ENCODE measurements at places on chromosomes 16 and 17.
A peak's percentile ranks its signal among the peaks of the same experiment; 100 is the strongest.

GRCh38 chr17:28750178-28751047, 6.6 kb downstream of the TRAF4 start:
- H3K4me1 ChIP-seq: peaks cover 22% of the 10 kb centered on the region
- H3K36me3 ChIP-seq: peaks cover 23% of the 10 kb centered on the region
- peak; percentile 74 for DNase-seq

- H3K36me3 ChIP-seq: no peaks in the 10 kb centered on the region
- no peak for DNase-seq
- H3K27ac ChIP-seq: no peak within 1 kb of the TSS
- H3K4me1 ChIP-seq: no peaks in the 10 kb centered on the region
- no peak within 1 kb of the TSS for H3K4me3 ChIP-seq
These were observed at the start of gene C16orf54 for GRCh38 chr16:29745853-29746345. C16orf54 (minus strand) TSS chr16:29745990; CDS start chr16:29744951, 1,039 bp downstream.

- peaks cover 2% of the 10 kb centered on the region for H3K27me3 ChIP-seq
- no peak for DNase-seq
- H3K27ac ChIP-seq: no peak overlapping the region
- no peaks in the 10 kb centered on the region for H3K4me1 ChIP-seq
- no peaks in the 10 kb centered on the region for H3K36me3 ChIP-seq
These were observed 146.4 kb upstream of the CIBAR2 start for GRCh38 chr16:85258629-85259028.

GRCh38 chr17:39580082-39580468, 27.6 kb downstream of the NEUROD2 start:
- H3K36me3 ChIP-seq: no peaks in the 10 kb centered on the region
- no peak overlapping the region for H3K27ac ChIP-seq

DNA sequence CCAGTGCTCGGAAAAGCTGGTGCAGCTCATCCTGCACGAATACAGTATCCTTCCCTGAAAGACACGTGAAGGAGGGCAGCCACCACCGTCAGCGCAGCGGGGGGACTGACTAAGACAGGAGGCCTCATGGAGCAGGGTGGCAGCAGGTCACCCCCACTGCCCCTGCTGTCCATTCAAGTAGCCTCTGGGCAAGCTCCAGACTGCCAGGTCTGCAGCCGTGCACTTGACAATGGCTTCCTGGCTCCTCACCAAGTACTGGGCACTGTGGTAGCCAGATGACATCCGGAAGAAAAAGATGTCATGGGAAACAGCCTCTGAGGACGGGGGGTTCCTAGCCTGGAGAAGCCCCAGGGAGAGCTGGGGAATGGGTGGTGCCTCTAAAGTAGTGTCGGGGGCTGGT, 7.9 kb upstream of the MYO15A start:
- H3K36me3 ChIP-seq: peaks cover 11% of the 10 kb centered on the region
- H3K27me3 ChIP-seq: no peaks in the 10 kb centered on the region
- no peaks in the 10 kb centered on the region for H3K4me1 ChIP-seq
- no peak for DNase-seq

- H3K36me3 ChIP-seq: no peaks in the 10 kb centered on the region
- peaks cover 17% of the 10 kb centered on the region for H3K4me1 ChIP-seq
- H3K4me3 ChIP-seq: no peak overlapping the region
- no peaks in the 10 kb centered on the region for H3K27me3 ChIP-seq
These were observed 1.9 kb upstream of the CPD start for GRCh38 chr17:30376621-30377452.

DNA sequence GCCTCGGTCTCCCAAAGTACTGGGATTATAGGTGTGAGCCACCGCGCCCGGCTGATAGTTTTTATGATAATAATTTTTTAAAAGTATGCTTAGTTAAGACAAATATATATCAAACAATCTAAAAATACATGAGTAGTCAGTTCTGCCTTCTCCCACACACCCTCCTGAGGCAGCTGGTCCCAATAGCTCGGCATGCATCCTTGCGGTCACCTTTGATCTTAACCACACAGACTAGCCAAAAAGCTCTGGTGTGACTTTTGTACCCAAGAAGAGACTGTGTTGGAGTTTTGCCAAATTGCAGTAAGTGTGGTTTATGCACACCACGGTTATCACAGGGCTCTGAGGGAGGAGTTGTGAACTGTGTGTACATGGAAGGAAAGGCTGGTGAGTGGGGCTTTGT, 25.6 kb downstream of the ATP6V0A1 start:
- H3K27ac ChIP-seq: no peak overlapping the region
- H3K4me1 ChIP-seq: peaks cover 4% of the 10 kb centered on the region
- no peaks in the 10 kb centered on the region for H3K27me3 ChIP-seq
- DNase-seq: no peak
- peaks cover 11% of the 10 kb centered on the region for H3K36me3 ChIP-seq

DNA sequence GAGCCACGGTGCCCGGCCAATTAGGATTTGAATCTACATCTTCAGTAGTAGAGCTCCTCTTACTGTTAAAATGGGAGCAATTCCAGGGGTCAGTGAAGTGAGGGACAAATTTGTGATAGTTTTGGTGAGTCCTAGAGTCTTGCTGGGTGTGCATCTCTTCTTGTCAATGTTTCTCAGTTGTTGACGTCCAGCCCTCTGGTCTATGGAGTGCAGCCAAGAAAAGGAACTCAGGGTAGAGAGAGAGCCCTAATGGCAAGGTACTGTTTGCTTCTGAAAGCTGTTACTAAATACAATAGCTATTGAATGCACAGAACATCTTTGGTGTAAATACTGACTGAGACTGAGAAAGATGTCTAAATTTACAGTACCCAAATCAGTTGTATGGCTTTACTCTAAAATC, 282.5 kb upstream of the SALL1 start:
- DNase-seq: no peak
- no peaks in the 10 kb centered on the region for H3K36me3 ChIP-seq
- peaks cover 22% of the 10 kb centered on the region for H3K4me1 ChIP-seq
- no peaks in the 10 kb centered on the region for H3K27me3 ChIP-seq

- no peaks in the 10 kb centered on the region for H3K36me3 ChIP-seq
- DNase-seq: no peak
- H3K27me3 ChIP-seq: peaks cover 15% of the 10 kb centered on the region
These were observed 126.3 kb upstream of the IRX3 start for GRCh38 chr16:54412777-54413455.

GRCh38 chr17:47733674-47734410, 806 bp downstream of the TBX21 start:
- peaks cover 71% of the 10 kb centered on the region for H3K27me3 ChIP-seq
- no peak overlapping the region for H3K4me3 ChIP-seq
- no peaks in the 10 kb centered on the region for H3K4me1 ChIP-seq

DNA sequence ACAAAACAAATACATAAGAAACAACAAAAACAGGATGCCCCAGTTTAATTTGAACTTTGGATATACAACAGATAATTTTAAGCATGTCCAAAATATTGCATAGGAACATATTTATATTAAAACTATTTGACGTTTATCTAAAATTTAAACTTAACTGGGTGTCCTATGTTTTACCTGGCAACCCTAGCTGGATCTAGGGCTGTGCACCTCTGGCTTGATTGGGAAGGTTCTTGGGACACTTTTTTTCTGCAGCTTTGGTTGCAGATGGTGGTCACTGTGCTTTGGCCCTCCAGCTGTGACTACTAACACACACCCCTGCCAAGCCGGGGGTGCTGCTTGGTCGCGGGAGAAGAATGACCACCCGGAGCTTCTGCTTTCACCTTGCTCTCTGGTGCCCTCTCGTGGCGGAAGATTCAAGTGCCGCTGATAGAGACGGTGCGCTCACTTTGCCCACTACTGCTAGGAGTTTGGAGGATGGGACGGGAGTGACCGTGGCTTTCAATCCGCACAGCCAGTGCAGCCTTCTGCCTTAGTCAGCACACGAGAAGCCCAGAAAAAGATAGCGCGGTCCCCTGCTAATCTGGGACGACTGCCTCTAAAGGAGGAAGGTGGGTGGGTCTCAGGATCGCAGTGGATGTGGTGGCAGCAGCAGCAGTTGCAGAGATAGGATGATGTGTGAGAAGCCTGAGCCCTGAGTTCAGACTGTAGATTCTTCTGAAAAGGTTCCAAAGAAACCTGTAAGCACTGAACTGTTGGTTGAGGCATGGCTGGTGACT, 6.7 kb downstream of the SPACA3 start:
- no peak overlapping the region for H3K4me3 ChIP-seq
- DNase-seq: peak; percentile 29
- H3K27me3 ChIP-seq: peaks cover 5% of the 10 kb centered on the region
- no peak overlapping the region for H3K27ac ChIP-seq
- no peaks in the 10 kb centered on the region for H3K36me3 ChIP-seq

GRCh38 chr16:15716694-15717447, 66.8 kb downstream of the NDE1 start:
- no peak overlapping the region for H3K27ac ChIP-seq
- no peak overlapping the region for H3K4me3 ChIP-seq
- no peak for DNase-seq
- H3K4me1 ChIP-seq: no peaks in the 10 kb centered on the region
